Upper lobe of right lung (tissue), 1 donor: ENCODE measurements at places on chromosomes 6 and 20.

GRCh38 chr6:69705954-69706353 lies 90.9 kb downstream of the LMBRD1 start:
- DNase-seq: no peak

DNA sequence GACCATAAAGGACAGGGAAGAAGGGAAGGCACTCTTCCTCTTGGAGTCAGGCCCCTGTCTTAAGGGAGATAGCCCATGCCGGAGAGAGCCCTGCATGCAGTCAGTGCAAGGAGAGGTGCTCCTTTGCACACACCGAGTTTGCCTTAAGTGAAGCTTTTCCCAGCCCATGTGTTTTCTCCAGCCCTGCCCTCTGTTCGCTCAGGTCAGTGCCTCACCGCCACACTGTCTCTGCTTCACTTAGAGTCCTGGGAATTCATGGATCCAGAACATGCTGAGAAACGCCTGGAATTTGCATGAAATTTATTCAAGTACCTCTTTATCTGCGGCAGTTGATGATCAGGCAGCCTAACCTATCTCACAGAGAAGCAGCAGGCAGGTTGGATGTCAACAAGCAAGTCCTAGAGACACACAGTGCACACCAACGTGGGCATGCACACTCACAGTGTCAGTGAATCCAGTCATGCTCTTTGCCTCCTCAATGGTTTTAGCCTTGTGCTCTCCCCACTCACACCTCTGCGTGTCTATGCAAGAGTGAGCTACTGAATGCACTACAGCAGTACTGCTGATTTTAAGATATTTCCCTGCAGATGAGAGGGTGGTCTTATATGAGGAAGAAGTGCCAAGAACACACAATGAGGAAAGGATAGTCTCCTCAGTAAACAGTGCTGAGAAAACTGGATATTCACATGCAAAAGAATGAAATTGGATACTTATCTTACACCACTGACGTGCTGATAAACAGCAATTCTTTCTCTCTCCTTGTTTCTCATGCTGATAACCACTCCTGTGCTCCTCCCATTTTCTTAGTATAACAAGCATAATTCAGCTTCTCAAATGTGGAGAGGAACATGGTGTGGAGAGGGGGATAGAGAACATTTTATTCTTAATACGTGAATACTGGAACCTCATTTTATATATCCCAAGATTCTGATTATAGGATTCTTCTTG lies 295.1 kb upstream of the CDYL start:
- DNase-seq: no peak

DNA sequence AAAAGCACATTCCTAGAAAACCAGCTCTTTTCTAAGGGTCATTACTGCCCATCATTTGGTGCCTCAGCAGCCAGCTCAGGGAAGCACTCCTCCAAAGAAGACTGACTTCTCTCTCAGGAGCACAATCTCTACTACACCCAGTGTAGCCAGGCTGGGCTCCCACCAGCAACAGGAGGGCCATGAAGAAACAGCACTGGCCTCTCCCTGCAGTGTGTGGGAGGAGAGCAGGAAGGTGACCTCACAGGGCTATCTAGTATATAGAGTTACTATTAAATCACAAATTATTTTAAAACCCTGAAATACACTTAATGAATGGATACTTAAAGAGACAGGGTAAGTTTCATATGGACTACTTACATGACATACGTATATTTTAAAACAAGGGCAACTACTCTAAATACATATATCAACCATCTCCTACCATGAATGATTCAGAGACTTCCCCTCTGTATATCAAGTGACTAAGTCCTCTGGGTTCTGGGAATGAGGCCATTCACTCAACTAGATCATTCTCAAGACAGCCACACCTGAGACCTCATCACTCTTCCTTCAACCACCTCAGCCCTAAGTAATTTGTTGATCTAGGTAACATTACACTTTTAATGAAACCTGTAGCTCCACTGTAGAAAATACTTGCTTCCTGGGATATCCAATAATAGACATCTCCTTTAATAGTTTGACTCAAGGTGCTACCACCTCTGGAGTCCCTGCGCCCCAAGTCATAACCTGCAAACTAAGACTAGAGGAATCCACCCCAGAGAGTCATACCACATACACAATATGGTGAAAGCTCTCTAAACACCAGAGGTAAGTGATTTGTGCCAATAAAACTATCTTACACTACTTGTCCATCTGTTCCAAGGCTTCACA lies 25.2 kb downstream of the TBX18 start:
- no peak for DNase-seq

- no peak for DNase-seq
Observed at GRCh38 chr6:3906846-3907151, 57.6 kb downstream of the FAM50B start.
